ENCODE measurements at places on chromosomes 3 and 15.

DNA sequence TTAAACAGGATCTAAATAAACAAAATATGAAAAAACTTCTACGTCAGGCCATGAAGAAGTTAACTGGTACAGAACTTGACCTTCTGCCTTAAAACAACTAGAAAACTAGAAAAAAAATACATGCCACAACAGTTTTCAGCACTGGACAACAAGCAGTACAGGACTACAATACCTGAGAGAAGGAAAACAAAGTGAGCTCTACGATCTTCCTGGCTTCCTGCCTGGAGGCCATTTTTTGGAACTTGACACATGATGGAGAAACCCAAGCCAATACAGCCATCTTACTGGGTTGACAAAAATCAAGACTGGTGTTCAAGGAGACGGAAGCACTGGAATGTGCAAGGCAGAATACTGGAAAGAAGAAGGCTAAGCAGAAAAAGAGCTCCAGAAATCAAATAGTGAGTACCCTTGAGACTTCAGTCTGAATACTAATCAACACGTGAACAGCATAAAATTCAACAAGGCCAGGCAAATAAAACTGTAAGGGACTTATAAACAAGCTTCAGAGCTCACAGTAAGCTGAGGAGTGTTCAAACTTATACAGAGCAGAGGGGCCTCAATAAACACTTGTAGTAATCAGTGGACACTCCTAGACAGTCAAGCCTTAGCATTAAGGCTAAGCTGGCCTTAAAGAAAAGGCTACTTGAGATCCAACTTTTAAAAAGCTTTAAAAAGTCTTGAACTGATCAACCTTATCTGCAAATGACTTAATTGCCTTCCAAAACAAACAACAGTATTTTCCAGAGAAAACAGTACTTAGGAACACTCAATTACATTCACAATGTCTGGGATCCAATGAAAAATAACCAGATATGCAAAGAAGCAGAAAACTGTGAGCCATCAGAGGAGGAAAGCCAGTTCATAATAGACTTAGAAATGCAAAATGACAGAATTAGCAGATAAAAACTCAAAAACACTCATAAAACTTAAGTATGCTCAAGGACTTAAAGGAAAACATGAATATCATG is 63.2 kb downstream of the DLG1 start:
- DNase-seq, result no peak

GRCh38 chr3:53978386-53978785 is 86.7 kb upstream of the SELENOK start:
- no peak for DNase-seq

GRCh38 chr15:68578175-68578979 is 416 bp upstream of the CORO2B start:
- no peak for DNase-seq

- DNase-seq, result no peak
Measured at GRCh38 chr15:86384186-86384585, 304.5 kb downstream of the AGBL1 start.

- DNase-seq, result no peak
Measured at GRCh38 chr15:38867556-38867955, 302.9 kb upstream of the RASGRP1 start.

DNA sequence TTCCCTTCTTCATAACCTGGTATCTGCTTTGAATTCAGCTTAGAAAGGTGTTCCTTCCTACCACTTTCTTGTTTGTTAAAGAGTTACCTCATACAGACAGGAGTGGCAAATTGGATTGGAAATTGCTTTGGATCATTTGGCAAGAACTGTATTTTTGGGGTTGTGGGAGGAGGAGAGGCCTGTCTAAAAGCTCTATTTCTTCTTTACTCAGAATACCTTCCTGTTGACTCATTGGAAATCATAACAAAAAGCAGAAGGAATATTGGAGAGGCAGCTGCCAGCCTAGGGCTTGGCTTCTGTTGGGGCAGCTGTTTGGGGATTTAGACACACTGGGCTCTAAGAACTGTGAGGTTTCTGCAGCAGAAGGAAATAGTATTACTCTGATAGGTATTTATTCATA is 14.2 kb downstream of the IQGAP1 start:
- DNase-seq, result no peak

GRCh38 chr3:39137991-39138803 is 15.2 kb downstream of the CSRNP1 start:
- DNase-seq, result no peak

DNA sequence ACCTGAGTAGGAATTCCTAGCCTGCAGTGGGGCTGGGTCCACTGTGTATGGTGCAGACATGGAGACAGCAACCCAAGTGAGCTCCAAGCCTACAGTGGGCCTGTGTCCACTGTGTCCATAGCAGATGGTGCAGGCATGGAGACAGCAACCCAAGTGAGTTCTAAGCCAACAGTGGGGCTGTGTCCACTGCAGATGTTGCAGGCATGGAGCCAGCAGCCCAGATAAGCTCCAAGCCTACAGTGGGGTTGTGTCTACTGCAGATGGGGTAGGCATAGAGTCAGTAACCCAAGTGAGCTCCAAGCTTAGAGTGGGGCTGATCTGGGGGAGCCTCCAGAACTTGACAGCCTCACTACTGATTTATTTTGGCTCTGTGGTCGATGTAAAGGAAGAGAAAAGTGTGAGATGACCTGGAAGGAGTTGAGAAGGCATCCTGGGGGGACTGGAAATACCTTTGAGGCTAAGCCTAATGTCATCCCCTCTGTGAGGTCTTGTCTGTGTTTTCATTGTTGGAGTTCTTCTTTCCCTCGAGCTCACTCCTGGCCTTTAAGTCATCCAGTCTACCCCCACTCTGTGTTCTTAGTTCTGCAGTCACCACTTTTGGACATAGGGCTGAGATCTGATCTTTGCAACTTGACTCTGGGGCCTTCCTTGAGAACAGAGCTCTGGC is 22.4 kb upstream of the IL16 start:
- no peak for DNase-seq

GRCh38 chr3:133926736-133927539 is 31.3 kb upstream of the RAB6B start:
- no peak for DNase-seq

DNA sequence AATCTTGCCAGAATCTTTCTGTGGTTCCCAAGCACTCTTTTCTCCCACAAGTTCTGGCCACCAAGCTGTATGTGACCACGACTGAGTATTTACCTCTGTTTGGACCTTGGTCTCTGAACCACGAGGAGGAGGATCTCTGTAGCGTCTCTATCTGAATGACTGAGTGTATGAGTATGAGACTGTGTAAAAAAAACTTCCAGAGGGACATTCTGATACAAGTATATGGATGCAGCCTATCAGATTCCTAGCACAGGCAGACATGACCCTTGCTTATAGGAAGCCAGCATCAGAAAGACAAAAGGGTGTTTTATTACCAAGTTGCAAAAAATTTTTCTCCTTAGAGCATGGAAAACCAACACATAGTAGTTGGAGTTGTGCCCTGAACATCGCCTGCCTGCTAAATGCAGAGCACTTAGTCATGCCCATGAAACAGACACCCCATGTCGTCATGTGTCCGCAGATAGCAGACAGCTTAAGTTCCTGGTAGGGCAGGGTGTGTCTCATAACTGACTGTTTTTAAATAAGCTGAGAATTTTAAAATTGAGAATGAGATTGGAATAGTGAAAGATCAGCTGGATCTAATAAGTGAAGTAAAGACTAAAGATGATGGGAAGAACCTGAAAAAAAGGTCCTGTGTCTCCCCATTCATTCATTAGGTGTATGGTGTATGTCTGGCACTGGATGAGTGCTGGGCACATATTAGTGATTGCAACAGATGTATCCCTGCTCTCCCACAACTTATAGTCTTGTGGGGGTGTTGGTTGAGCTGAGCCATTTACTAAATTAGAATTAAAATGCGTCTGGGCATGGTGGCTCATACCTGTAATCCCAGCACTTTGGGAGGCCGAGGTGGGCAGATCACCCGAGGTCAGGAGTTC is 30.9 kb downstream of the DAG1 start:
- no peak for DNase-seq

GRCh38 chr3:4981294-4981664 is 2.0 kb downstream of the BHLHE40 start:
- DNase-seq, result no peak

- no peak for DNase-seq
Measured at GRCh38 chr3:126412841-126413692, 18.4 kb downstream of the CFAP100 start.

- DNase-seq, result no peak
Measured at GRCh38 chr3:118587037-118587741, 447.5 kb downstream of the IGSF11 start.

GRCh38 chr3:65901226-65901625 is 137.5 kb downstream of the MAGI1 start:
- no peak for DNase-seq

DNA sequence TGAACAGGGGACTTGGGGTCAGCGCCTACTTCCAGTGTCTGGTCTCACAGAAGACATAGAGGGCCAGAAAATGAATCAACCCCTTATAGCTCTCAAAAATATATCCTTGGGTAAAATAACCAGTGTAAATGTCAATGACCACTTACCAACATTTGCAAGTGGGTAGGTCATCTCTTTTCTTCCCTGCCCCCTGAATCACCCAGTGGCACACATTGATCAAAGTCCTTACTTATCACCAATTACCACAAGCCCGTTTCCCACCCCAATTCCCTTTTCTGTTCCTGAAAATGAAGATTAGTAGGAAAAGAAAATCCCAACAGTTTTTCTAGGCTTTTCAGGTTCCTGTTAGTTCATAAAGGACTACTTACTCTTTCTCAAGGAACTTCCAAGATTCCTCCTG is 70.5 kb upstream of the HEG1 start:
- DNase-seq, result no peak

GRCh38 chr3:48084170-48084569 is 68.0 kb upstream of the MAP4 start:
- no peak for DNase-seq

- no peak for DNase-seq
Measured at GRCh38 chr3:42191443-42191747, 74.6 kb downstream of the CCK start.

Measured in GM19239 (cell line).